Motor neuron (in vitro differentiated cells): ENCODE measurements at places on chromosomes 7 and 10. TPM values are rescaled to one million over a fixed set of nuclear protein-coding genes. Genes with fewer than 3 reads are reported as not detected.

DNA sequence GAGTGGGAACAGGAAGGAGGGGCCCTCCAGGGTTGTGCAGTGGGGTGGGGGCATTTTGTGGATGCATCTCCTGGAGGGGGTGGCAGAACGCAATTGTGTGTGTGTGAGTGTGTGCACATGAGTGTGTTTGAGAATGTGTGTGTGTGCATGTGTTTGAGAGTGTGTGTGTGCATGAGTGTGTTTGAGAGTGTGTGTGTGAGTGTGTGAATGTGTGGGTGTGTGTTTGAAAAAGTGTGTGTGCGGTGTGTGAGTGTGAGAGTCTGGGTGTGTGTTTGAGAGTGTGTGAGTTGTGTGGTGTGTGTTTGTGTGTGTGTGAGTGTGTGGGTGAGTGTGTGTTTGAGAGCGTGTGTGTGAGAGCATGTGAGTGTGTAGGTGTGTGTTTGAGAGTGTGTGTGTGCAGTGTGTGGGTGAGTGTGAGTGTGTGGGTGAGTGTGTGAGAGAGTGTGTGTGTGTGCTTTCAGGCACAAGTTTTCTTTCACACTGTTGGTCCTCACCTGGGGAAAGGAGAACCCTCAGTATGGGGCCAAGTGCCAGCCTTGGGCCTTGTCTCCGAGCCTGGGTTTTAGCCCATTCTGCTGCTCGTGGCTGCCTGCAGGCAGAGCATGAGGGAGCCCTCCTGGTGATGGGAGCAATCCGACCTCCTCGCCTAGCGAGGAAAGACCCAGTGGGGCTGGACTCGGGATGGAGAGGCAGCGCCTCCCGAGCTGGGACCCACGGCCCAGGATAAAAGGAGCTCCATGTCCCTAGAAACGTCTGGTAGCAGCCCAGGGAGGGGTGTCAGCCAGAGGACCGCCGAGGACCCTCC is 35.6 kb downstream of the CDH23 start:
- no peak for ATAC-seq

- peak; percentile 69 for ATAC-seq
Observed at GRCh38 chr7:140003913-140004382, 58.8 kb downstream of the PARP12 start.

- no peak for ATAC-seq
Observed at GRCh38 chr7:4613846-4614548, 68.1 kb upstream of the FOXK1 start.

GRCh38 chr10:24382979-24383663 is 174.2 kb downstream of the KIAA1217 start:
- no peak for ATAC-seq

GRCh38 chr7:79420464-79420863 is 33.0 kb downstream of the MAGI2 start:
- ATAC-seq = peak; percentile 100

Gene PDGFA
- total RNA-seq = 1.7 and 1.9 TPM in 2 replicates

Gene SLC26A5
- 1.6 and 3.3 TPM in 2 replicates for total RNA-seq

DNA sequence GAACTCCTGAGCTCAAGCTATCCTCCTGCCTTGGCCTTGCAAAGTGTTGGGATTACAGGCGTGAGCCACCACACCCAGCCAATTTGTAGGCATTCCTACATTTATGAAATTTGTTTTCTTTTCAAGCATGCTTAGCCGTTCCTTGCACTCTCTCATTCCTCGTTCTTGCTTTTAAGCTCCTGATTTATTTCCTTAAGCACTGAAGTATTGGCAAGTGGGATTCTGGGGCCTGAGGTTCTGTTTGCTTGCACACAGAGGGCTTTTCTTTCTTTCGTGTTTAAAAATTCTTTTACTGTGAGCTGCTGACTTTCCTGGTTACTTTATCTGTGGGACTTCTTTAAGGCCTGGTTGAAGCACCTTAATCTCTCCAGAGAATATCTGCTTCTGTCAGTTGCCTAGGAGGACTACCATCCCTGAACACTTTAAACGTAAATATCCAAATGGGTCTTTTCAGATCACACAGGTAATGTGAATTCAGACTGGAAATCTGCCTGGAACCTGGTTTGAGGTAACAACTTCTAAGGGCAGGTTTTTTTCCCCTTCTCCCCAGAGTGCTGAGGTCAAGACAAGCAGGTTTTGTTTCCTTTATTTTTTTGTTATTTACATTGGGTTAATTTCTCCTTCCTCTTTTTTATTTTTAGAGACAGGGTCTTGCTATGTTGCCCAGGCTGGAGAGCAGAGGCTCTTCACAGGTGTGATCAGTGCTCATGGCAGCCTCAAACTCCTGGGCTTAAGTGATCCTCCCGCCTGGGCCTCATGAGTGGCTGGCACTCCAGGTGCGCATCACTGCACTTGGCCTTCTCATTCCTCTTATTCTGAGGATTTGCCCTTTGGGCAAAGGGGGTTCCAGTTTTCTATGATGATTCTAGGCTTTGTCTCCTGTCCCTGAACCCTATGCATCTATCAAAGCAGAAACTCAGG is 102.9 kb downstream of the PFKFB3 start:
- ATAC-seq = peak; percentile 93

GRCh38 chr7:139699640-139700504 is 77.9 kb downstream of the HIPK2 start:
- ATAC-seq = no peak

- no peak for ATAC-seq
Observed at GRCh38 chr7:76411626-76412025, 2.1 kb upstream of the SSC4D start.

Gene MSMB
- total RNA-seq = not detected in 2 replicates

DNA sequence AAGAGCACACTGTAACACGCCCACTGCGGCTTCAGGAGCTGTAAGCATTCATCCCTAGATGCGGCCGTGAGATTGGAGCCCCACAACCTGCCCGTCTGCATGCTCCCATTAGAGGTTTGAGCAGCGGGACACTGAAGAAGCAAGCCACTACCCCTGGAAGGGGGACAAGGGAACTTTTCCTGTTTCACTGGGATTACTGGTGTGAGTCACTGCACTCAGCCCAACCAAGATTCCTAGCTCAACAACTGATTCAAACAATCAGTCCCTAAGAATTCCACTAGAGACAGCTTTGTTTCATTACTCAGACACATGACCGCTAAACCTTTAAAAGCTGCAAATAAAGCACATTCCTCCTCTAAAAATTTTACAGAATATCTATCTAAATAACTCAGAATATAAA is 69.8 kb downstream of the ORC5 start:
- ATAC-seq = no peak

- ATAC-seq = no peak
Observed at GRCh38 chr10:43419997-43420368, 11.0 kb upstream of the HNRNPF start.

GRCh38 chr7:88835147-88835728 is 39.7 kb upstream of the TEX47 start:
- ATAC-seq = no peak

DNA sequence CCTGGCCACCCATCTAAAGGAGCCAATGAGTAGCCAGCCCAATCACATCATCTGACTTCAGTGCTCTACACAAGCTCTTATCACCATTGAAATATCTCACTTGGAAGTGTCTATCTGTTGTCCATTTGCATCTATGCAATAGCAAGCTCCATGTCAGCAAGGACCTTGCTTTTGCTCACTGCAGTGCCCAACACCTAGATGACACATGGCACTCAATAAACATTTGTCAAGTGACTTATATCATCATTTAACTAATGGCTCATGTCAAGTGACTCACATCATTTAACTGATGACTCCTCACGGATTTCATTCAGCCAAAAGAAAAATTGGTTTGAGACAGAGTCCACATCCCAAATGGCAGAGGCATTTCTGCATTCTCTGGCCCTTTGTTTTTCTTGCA is 92.9 kb upstream of the ADAM12 start:
- ATAC-seq = no peak

- ATAC-seq = peak; percentile 87
Observed at GRCh38 chr7:12630513-12630819, 57.0 kb upstream of the ARL4A start.

DNA sequence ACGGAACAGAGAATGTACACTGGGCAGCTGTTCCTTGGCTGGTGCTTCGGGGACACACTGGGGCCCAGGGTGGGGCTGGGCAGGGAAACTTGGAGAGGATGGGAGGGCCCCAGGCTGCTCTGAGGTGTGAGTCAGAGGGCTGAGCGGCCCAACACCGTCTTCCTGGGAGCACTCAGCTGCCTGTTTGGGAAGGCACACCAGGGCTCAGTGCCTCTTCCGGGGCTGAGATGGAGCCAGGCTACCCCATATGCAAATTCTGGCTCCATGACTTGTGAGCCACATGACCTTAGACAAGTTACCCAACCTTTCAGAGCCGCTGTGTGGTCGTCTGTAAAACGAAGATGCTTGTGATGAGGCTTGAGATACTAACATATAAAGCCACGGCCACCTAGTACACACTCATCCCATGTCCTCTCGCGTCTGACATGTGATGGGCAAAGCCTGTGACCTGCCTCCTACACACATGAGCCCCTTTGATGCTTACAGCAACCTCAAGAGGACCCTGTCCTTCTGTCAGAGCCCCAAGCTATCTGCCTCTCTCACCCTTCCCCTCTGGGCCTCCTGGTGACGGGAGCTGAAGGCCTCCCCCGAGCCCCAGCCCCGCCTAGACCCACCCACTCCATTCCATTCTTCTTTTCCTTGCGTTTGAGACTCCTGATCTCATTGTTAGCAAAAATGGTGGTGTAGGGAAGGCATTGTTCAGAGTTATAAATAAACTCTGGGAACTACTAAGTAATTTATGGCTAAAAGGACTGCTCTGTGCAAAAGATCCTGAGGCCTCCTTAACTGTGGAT is 26.1 kb downstream of the KLRG2 start:
- peak; percentile 90 for ATAC-seq

DNA sequence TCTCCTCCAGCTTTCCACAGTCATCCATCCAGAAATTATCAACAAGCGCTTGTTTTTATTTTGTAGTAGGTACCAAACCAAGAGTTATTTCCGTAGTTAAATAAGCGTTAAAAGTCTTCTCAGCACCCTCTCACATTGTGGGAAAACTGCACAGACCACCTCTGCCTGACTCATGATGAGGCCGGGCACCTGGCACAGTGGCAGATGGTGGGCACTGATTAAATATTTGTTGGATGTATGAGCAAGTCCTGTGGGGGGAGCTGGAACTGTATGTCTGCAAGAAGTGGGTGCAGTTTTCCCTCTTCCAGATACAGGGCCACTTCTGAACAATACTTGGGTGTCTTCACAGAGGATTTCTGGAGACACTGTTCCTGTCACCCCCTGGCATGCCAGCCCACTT is 5.3 kb upstream of the REPIN1 start:
- ATAC-seq = no peak

Gene SMIM30
- 74.4 and 85.2 TPM in 2 replicates for total RNA-seq

DNA sequence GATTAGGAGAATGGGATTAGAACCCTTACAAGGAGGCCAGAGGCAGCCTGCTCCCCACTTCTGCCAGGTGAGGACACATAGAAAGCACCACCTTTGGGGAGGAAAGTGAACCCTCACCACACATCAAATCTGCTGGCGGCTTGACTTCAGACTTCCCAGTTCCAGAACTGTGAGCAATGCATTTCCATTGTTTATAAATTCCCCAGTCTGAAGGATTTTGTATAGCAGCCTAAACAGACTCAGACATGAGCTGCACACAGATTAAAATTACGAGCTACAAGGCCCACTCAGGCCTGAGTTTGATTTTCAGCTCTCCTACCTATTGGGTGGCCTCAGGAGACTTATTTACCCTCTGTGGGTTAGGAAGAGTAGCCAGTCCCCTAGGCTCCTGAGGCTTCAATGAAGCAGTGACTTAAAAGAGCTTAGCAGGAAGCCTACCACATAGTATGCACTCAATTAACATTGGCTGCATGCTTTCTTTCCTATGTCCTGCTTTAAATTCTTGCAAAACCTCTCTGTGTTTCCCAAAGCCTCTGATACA is 350.7 kb upstream of the ZMIZ1 start:
- ATAC-seq = no peak

- ATAC-seq = no peak
Observed at GRCh38 chr10:32909456-32909855, 48.6 kb downstream of the ITGB1 start.

Gene C7orf57
- 0.22 and 0.44 TPM in 2 replicates for total RNA-seq

DNA sequence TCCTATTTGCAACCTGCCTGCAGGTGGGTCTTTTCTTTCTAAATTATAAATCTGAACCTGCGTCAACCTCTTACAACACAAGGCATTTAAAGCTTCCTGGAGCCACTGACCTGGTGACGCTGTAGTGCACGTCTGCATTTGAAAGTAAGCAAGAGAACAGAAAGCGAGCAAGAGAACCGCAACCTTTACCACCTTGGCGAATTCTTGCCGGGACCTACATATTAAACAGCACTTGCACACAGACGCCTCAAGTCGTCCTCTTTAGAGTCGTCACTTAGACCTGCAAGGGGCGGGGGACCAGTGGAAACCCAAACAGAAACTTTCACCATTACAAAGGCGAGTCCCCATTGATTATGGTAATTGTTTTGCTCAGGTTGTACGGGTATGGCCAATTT is 9.5 kb downstream of the GLI3 start:
- ATAC-seq = no peak

Gene MCU
- 23.7 and 26.4 TPM in 2 replicates for total RNA-seq

Gene TUBAL3
- 0.38 and 0.53 TPM in 2 replicates for total RNA-seq

Gene CH25H
- total RNA-seq = 4.3 and 5.4 TPM in 2 replicates

DNA sequence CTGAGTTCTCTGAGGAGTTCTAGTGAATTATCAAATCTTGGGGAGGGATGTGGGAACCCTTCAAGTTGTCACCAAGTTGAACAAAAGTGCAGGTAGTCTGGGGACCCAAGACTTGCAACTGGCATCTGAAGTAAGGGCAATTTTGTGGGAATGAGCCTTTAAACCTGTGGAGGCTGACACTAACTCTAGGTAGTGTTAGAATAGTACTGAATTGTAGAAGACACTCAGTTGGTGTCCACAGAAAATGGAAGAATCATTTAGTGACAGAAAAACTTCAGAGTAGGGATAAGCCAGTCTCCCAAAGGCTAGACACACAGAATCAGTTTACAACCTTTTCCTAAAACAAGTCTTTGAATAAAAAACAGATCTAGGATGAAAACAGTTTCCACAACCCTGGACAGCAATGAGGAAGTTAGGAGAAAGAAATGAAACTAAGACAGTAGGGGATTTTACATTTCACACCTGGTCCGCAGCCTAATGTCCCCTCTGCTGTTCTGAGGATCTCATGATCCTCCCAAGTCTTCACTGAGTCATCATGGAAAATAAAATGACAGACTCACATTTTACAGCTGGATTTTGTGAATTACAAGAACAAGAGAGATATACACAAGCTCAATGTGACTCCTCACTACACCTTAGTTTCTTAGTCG is 23.0 kb upstream of the ING3 start:
- ATAC-seq = no peak

GRCh38 chr10:108252771-108253170 is 1088.3 kb upstream of the SORCS1 start:
- peak; percentile 57 for ATAC-seq

DNA sequence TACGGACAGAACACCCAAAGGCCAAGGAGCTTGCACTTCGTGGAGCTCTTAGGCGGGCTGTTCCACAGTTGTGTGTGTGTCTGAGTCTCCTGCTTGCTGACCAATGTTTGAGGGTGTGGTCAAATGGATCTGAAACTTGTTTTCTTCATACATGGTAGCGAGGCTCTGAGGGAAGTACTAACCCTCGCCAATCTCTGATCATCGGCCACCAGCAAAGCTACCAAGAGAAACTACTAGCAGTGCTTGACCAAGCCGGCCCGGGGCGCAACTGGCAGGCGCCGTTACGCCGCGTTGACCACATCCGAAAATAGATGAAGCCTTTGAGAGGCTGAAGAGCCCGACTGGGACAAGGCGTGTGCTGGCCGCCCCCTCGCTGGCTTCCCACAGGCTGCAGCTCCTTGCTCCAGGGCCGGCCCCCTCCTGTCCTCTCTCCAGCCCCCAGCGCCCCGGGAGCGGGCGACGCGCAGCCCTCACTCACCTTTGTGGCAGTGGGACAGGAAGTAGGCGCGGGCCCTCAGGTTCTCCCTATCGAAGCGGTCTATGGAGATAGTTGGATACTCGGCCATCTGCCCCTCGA is 384 bp downstream of the DCLRE1C start:
- ATAC-seq = peak; percentile 67

GRCh38 chr7:136064627-136065237 is 87.6 kb upstream of the MTPN start:
- ATAC-seq = no peak
